Transverse colon (tissue), 4 donors: ENCODE measurements at places on chromosomes 1 and 21. TPM values are rescaled to one million over a fixed set of nuclear protein-coding genes. Genes with fewer than 3 reads are reported as not detected.

Gene CHI3L1
- 23.2 TPM for total RNA-seq

Gene TTC4
- 1.8 TPM for total RNA-seq

Gene FAM72A
- total RNA-seq: 0.82 TPM

Gene PGM1
- total RNA-seq: 144 TPM

Gene LIX1L
- total RNA-seq: 11.3 TPM

Gene RNU1-3
- total RNA-seq: under 0.01 TPM

GRCh38 chr1:20321573-20321972 lies 30.9 kb downstream of the VWA5B1 start:
- no peak for DNase-seq
- H3K27me3 ChIP-seq: no peaks in the 10 kb centered on the region

DNA sequence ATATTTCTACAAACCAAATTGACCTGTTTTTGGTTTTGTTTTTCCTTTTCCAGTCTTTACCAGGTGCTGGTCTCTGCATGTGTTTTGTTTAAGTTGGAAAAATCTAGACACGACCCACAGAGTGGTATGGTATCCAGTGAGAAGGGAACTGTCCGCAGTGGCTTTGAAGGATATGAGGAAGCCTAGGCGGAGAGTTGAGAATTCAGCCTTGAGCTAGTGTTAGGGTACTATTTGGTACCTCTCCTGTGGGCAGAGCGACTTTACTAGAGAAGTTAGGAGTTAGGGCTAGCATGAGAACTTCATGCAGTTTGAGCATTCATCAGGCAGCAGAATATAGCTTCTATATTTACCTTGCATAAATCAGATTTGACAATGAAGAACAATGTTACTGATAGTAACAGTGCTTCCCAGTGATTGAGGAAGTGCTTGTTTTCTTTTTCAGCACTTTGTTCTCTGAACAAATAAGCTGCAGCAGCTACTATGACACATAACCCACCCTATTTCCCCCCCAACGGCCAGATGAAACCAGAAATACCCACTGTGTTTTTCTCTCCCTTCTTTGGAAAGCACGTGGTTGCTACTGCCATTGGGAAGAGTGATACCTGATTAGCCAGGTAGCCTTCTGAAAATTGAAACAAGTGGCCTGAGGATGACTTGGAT lies 19.0 kb downstream of the MRPS6 start:
- H3K4me1 ChIP-seq: peaks cover 18% of the 10 kb centered on the region
- no peak overlapping the region for H3K27ac ChIP-seq
- DNase-seq: no peak
- peaks cover 3% of the 10 kb centered on the region for H3K36me3 ChIP-seq

- H3K36me3 ChIP-seq: no peaks in the 10 kb centered on the region
- H3K4me1 ChIP-seq: peaks cover 14% of the 10 kb centered on the region
- no peak for DNase-seq
- no peaks in the 10 kb centered on the region for H3K27me3 ChIP-seq
- no peak overlapping the region for H3K4me3 ChIP-seq
These were observed 24.0 kb downstream of the TMPRSS2 start for GRCh38 chr21:41483973-41484372.

DNA sequence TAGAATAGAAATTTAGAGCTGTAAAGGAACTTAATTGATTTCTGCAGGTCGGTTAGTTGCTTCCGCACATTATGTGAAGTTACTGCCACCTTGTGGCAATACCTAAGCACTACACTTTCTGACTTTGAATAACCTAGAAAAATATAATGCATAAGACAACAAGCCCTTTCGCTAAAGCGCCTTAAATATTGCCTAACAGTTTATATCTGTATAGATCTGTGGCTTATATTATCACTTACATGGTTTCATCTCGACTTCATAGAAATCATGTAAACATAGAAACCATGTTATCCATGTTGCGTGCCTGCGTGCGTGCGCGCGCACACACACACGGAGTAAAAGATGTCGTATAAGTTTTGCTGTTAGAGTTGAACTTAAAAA lies 10.9 kb upstream of the IFI16 start:
- peak overlapping the region; percentile 86 for H3K27ac ChIP-seq
- H3K36me3 ChIP-seq: no peaks in the 10 kb centered on the region
- no peaks in the 10 kb centered on the region for H3K27me3 ChIP-seq
- peaks cover 31% of the 10 kb centered on the region for H3K4me1 ChIP-seq
- no peak overlapping the region for H3K4me3 ChIP-seq
- peak; percentile 26 for DNase-seq

DNA sequence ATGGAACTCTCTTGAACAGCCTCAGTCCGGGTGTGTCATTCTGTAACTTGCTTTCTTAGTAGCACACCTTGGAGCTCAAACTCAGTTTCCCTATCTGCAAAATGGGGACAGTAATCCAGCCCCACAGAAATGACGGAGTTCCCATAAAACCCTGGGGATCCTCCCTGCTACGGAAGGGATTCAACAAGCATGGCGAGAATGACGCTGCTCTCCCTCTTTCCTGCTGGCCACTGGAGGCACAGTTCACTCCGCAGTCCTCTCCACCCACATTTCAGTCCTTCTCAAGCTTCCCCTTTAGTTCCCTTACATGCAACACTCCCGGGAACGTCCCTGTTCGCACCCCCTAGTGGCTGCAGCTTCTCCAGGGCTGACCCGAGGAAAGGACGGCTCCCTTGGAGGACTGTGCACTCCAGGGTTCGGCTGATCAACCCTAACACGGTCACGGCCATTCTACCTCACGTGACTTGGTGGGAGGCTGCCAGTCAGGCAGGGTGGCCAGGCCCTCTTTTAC lies 20.6 kb downstream of the RUNX3 start:
- no peaks in the 10 kb centered on the region for H3K36me3 ChIP-seq
- peaks cover 17% of the 10 kb centered on the region for H3K4me1 ChIP-seq
- no peak overlapping the region for H3K4me3 ChIP-seq
- no peak overlapping the region for H3K27ac ChIP-seq
